Stimulated activated CD4-positive, alpha-beta T cell treated with anti-CD3 and anti-CD28 coated beads, Interleukin-1b, Interleukin-23, amount 100 ng/mL, for 48 hours (primary cell): ENCODE measurements at places on chromosomes 2 and 18.

DNA sequence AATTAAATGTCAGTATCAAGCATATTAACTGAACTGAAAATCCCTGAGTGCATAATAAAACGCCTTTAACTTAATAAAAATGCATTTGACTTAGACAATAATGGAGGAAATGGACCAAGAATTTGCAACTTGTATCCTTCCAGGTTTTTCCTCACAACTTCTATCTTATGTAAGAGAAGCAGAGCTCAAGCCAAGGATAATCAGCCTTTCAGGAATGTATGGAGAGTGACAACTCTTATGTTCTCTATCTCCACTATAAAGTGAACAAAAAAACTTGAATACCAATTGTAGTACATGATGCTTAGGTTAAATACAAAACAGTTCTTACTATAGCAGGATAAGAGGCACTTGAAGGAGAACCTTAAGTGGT, 64.8 kb upstream of the CYP26B1 start:
- no peak for DNase-seq

GRCh38 chr2:142872882-142873724, 4.4 kb upstream of the KYNU start:
- DNase-seq = no peak

DNA sequence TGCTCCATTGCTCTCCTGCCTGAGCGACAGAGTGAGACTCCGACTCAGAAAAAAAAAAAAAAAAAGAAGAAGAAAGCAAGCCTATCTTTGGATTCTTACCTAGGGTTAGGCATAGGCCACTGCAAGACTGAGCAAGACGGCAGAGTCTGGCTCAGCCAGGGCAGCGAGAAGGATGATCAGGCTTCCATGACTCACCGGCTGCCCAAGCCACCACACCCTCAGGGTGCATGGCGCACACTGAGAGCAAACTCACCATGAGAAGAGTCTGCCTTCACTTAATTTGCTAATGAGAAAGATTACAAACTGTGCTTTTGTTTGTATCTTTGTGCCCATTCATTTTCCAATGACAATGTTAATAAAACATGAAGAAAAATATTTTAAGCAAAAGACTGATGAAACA, 8.2 kb downstream of the FAM110C start:
- DNase-seq = no peak

- no peak for DNase-seq
Measured at GRCh38 chr2:217064234-217065011, 204.6 kb upstream of the TNP1 start.

DNA sequence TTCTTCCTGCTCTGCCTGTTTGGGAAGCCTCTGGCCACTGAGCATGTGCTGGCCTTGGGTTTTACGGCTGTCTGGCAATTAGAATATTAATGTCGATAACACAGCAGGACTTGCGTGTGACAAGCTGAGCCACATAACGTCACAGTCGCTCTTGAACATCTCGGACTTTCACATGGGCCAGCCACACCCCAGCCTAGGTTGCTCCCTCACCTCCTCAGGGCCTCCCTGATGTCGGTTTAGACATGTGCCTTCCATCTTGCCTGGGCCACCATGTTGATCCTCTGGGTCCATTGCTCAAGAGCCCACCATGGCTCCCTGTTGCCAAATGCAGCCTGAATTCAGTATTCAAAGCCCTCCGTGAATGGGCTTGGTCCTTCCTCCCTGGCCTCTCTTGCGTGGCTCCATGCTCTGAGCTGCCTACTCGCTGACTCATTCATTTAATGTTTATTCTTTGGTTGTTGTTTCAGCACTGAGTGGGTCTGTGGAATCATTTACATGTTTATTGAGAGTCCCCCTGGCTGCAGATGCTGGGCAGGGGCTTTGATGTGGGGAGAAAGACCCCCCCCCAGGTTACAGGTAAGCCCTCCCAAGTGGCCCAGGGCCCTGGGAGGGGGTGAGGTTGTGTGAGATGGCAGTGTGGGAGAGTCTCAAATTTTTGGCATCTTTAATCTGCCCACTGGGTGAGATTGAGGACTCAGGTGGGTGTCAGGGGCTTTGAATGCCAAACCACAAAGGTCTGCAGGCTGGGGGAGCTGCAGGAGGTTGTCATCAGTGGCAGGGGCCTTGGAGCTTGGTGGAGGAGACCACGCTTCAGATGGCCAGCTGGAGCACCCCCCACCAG, 62.0 kb downstream of the ODC1 start:
- DNase-seq = no peak

GRCh38 chr2:24793761-24794435, 673 bp downstream of the CENPO start:
- no peak for DNase-seq

GRCh38 chr2:19810637-19811036, 91.1 kb downstream of the TTC32 start:
- DNase-seq = no peak

DNA sequence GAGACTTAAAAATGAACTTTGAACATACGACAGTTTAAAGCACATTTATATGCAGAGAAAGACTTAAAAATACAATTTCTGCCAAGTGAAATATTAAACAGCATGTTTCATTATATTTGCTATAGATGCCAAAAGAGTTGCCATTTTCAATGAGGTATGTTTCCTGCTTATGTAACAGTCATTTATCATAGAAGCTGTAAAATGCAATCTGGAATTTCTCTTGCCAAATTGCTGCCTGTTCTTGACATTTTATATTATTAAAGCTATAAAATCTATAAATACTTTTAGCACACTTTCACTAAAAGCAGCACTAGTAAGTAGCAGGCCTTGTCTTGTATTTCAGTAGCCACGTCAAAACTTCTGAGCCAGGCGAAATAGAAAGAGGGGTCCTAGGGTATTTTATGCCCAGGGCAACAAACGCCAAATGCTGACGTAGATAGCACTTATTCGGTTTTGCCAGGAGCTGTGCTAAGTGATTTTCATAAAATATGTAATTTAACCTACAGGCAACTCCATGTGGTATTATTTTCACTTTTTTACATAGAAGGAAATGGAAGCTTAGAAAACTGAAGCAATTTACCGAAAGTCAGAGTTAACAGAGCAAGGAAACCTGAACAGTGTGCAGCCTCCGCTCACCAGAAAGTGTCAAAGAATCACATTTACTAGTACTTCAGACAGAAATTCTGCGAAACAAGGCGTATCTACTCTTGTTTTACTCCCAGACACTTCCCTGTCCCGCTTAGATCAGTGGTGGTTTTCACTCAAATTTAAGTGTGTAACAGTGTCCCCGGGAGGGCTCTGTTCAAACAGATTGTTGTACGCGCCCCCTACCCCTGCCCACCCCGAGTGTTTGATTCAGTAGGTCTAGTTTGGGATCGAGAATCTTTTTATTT, 1.2 kb upstream of the CYP20A1 start:
- no peak for DNase-seq

DNA sequence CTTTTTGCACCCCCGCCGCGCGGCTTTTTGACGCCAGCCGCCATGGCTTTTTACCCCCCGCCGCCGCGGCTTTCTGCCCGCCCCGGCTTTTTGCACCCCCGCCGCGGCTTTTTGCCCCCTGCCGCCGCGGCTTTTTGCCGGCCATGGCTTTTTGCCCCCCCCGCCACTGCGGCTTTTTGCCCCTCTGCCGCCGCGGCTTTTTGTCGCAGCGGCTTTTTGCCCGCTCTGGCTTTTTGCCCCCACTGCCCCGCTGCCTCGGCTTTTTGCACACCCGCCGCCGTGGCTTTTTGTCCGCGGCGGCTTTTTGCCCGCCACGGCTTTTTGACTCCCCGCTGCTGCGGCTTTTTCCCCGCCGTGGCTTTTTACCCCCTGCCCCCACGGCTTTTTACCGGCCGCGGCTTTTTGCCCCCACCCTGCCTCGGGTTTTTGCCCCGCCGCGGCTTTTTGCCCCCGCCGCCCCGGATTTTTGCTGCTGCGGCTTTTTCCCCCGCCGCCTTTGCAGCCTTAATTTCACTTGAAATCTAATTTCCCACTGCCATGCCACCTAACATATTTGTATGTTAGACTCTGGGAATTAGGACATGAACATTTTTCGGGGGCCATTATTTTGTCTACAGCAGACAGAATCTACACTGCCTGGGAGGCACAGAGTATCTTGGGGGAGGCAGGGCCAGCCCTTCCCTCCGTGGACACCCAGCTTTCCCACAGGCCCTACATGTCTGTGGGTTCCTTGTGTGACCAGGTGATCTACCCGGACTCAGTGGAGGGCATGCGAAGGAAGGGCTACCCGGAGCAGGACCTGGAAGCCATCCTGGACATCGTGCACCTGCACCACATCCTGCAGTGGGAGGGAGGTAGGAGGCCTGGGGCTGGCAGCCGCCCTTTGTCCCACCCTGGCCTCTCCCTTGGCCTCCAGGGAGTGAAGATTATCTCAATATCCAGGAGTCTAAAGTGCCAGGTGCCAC, 3031.0 kb upstream of the TEKT4 start:
- DNase-seq = no peak

- no peak for DNase-seq
Measured at GRCh38 chr2:177758591-177759371, 313.8 kb downstream of the PDE11A start.

- DNase-seq = no peak
Measured at GRCh38 chr18:58578835-58579560, 49.9 kb downstream of the ALPK2 start.

GRCh38 chr2:200172944-200173581, 133.4 kb upstream of the SPATS2L start:
- DNase-seq = no peak

GRCh38 chr2:13115643-13116042, 398.9 kb downstream of the TRIB2 start:
- no peak for DNase-seq

- no peak for DNase-seq
Measured at GRCh38 chr2:56017784-56018183, 94.2 kb upstream of the EFEMP1 start.

GRCh38 chr2:217086718-217087117, 226.9 kb upstream of the TNP1 start:
- no peak for DNase-seq
